ENCODE measurements at places on chromosomes 7 and 10.
A peak's percentile ranks its signal among the peaks of the same experiment; 100 is the strongest.

GRCh38 chr10:115875172-115875571 lies 397.8 kb downstream of the GFRA1 start:
- DNase-seq: no peak

- DNase-seq: no peak
Observed at GRCh38 chr10:18501198-18501597, 150.2 kb downstream of the NSUN6 start.

- no peak for DNase-seq
Observed at GRCh38 chr10:118827466-118828155, 72.8 kb upstream of the CACUL1 start.

DNA sequence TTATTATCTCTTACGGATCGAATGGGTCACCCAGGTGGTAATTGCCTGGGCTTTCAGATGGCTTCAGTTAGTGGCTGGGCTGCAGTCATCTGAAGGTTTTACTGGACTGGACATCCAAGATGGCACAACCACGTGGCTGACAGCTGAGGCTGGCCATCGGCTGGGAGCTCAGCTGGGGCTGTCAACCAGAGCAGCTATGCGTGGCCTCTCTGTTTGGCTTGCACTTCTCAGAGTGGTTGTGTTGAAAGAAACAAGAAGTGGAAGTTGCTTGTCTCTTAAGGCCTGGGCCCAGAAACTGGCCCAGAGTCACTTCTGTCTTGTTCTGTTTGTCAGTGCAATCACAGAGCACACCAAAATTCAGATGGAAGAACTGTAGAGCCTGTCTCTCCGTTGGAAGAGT lies 5.7 kb upstream of the GDI2 start:
- DNase-seq: no peak

DNA sequence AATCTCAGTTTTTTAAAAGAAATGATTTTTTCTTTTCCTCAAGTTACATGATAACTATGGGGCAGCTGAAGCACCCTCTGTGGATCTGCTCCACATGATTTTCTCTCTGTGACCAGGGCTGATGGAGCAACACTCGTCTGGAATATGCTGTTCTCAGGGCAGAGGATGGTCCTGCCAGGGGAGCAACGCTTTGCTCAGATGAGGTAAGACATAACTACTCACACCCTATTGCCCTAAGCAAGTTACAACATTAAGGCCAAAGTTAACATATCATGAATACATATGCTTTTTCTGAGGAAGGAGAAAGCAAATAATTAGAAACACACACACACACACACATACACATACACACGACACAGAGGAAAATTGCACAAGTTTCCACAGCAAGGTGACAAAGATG lies 71.4 kb downstream of the CALCR start:
- no peak for DNase-seq

DNA sequence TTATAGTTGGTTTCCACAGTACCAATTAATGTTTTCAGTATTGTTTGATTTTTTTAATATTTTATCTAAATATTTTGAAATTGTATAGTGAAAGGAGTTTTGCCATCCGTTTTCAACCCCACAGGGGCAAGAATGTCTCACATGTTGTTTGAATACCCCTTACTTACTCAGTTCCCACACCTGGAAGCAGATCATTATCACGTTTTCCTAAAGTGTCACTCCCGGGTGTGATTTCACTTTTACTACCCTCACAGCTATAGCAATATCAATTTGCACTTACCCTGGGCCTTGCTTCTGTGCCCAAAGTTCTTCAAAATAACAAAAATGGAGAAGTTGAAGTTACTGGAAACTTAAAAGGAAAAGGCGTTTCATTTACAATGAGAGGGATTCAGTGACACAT lies 228.1 kb downstream of the CSTF2T start:
- no peak for DNase-seq

- DNase-seq: no peak
Observed at GRCh38 chr10:108323274-108323798, 1158.8 kb upstream of the SORCS1 start.

GRCh38 chr7:47100817-47101435 lies 481.0 kb downstream of the TNS3 start:
- DNase-seq: peak; percentile 67

- DNase-seq: no peak
Observed at GRCh38 chr7:958221-959200, 4.0 kb upstream of the ADAP1 start.

DNA sequence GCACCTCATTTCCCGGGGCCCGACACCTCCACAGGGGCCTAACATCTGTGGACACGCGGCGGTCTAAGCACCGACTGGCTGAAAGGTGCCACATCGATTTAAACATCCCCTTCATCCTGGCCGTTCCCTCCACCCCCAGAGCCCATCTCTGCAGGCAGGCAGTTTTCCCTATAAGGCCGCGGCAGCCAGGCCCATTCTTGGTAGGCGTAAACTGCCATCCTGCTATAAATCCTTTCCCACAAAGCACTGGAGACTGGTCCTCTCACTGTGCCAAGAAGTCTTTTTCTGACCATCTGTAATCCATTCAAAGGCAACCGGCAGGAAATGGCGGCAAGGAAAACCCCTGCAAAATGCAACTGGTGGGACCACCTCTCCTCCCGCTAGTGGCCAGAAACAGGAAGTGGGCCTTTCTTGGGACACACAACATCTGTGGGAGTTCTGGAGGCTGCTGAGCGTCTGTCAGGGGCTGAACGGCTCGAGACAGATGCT lies 22.4 kb downstream of the ATXN7L1 start:
- DNase-seq: no peak

DNA sequence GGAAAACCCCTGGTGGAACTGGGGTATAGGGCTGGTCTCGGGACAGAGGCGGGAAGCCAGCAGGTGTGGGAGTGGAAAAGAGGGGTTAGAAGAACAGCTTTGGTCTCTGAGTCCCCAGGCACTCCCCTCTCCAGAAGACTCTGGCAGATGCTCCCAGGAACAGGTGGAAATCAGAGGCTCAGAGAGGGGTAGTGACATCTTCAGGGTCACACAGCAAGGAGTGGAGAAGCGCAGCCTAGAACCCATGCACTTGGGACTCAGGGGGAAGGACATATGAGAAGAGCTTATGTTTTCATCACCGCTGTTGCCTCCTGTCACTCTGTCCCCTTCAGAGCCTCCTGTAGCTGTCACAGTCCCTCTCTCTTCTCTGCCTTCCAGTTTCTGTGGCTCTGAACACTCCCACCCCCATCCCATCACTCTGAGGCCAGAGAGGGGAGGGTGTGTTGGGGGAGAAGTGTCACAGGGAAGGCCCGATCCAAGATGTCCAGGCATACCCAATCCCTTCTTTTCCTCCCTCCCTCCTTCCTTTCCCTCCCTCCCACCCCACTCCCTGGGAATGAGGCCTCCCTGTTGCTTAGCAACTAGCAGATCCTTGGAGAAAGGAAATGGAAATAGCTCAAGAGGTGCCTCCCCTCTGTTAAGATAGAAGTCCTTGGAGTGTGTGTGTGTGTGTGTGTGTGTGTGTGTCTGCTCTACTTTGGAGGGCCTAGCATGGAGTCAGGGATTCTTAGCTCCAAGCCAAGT lies 32.0 kb downstream of the SRRM3 start:
- peak; percentile 47 for DNase-seq

- DNase-seq: no peak
Observed at GRCh38 chr7:93160410-93160809, 12.2 kb upstream of the SAMD9L start.

DNA sequence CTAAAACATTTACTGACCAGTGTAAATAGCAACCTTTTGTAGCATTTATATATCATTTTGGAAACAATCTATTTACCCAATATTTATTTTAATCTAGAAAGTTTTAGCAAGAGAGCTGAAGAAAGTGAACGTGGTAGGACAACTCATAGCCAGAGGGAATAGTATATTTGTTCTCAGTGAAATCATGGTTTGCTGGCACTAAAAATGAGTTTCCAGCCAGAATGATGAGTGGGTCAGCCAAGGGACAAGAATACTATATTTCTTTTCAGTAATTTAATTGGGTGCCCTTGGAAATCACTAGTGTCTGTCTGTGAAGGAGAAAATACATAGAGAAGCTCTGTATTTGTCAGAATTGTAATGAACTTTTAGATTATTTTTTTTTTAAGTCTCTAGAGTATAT lies 74.9 kb downstream of the MINPP1 start:
- no peak for DNase-seq

DNA sequence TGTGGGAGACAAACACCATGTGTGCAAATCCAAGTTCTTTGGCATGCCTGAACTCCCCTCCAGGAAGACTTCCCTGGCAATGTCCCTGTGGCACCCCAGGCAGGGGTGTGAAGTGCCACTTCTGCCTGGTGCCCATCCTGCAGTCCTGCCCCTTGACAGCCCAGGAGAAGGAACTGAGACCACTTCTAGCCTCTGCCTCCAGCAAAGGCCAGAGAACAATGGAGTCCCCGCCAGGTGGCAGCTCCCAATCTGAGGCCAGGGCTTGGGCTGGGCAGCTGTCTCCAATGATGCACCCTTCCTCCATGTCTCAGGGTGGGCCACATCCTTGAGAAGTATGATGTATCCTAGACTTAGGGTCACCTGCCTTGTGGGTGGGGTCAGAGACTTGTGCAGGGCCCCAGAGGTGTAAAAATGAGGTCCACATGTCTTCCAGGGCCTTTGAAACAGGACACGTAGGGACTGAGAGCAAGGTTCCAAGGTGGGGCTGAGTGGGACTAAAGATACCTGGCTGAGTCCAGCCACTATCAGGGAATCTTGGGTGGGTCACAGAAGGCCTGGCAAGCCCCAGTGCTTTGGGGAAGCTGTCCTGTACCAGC lies 5.5 kb downstream of the FXYD4 start:
- DNase-seq: no peak

- no peak for DNase-seq
Observed at GRCh38 chr7:762885-763284, 35.8 kb upstream of the PRKAR1B start.

DNA sequence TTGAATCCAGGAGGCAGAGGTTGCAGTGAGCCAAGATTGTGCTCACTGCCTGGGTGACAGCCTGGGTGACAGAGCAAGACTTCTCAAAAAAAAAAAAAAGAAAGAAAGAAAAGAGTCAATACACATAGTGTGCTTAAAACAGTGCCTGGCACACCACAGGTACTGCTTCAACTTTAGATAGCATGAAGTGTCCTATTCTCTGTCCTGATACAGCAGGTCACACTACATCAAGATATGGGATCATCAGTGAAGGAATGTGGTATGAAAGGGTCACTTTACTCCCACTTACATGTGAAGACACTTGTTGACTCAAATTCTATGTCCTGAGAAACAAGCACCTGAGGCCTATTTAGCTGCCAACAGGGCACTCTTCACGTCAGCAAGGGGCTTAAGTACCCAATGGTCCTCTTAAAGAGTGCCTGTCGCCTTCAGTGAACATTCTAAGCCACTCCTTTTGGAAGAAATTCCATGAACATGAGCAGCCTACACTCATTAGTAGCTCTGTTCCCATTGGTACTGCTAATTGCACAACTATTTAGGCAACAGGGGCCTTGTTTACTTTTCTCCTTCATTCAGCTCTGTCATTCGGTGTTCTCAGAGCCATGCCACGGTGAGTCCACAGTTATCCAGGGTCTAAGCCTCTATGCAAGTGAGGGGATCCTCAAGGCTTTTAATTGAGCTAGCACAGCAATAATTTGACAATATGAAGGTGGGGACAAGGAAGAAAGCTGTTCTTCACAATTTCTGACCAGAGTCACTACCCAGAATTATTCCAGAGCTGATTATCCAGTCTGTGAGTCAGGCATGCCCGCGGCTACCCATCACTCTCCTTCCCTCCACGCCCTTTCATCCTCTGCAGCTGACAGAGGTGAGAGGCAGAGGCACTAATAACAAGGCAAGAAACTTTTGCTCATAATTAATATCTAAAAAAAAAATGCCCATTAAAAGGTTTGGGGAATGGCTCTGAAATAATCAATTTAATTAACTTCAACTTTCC lies 56.6 kb upstream of the PTN start:
- no peak for DNase-seq

- DNase-seq: no peak
Observed at GRCh38 chr7:46355331-46355730, 434.3 kb upstream of the IGFBP3 start.

All from WERI-Rb-1 (cell line).